ENCODE measurements at places on chromosomes 1 and 21.

DNA sequence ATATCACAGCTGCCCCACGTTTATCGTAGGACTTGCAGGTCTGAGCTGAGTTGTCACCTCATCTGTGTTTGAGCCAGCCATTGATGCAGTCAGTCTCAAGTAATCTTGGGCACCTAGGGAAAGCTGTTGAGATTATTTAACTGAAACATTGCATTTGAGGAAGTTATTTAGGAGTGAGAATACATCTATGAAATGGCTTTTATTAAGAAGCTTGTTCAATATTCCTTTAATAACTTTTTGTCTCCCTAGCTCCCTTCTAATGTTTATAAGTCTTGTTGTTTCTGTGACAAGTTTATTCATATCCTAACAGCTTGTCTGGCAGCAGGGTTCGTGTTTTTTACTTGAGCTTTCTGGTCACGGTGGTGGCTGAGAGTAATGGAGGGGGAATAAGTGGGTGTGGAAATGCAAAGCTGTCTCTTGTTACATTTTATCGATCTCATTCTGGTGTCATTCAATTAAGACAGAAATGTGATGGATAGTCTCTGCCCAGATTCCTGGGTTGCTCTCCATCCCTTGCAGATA, 555.9 kb downstream of the USP25 start:
- DNase-seq = no peak

GRCh38 chr1:34037109-34037508, 127.9 kb downstream of the CSMD2 start:
- DNase-seq = no peak

- no peak for DNase-seq
Observed at GRCh38 chr1:165353731-165354671, 2.5 kb downstream of the LMX1A start.

DNA sequence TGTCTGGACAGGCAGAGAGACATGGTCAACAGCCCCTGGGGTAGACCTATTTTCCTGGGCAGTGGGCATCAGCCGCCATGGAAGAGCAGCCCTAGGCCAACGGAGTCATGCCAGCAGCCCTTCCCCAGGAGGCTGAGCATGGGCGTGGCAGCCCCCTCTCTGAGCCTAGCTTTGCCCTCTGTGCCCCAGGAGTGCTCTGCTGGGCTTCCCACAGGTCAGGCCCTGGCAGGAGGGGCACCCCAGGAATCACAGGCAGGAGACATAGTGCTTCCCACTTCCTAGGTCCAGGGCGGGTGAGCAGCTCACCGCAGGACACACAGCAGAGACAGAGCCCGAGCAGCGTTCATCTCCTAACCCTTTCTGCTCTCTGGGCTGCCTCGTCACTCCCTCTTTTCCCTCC, 132.8 kb downstream of the GLIS1 start:
- no peak for DNase-seq

- no peak for DNase-seq
Observed at GRCh38 chr1:11982010-11982392, 1.8 kb downstream of the MFN2 start.

DNA sequence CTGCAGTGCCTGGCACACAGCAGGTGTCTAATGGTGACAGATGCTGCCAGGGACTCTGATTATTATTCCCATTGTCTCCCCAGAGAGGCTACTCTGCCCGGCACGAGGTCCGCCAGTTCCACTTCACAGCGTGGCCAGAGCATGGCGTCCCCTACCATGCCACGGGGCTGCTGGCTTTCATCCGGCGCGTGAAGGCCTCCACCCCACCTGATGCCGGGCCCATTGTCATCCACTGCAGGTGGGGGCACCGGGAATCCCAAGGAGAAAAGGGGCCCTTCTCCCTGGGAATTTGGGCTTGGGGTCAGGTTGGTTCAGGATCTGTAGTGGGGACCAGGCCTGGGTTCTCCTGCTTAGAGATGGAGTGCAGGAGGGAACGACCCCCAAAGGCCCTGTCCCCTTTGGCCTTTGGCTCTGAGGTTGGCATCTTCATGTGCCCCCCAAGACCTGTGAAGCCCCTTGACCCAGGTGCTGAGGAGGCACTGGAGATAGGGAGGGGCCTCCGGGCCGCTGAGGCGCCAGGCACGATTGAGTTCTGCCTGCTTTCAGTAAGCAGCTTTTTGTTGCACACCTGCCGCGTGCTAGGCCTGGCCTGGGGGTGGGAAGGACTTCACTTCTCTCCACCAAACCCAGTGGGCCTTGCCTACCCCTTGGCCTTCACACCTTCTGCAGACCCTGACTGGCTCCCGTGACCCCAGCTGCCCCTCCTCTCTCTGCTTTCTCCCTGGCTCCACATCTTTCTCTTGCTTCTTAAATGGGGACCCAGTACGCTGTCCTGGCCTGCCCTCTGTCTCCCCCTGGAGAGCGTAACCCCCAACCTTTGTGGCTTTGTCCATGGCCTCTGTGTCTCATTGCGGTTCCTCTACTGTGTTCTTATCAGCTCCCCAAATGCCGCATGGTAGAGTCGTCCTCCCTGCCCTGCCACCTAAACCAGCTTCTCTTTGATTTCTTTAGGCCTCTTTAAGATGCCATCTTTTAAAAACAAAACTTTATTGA, 76.4 kb downstream of the PTPRU start:
- DNase-seq = peak; percentile 16

GRCh38 chr1:10484521-10484920, 9.8 kb downstream of the PEX14 start:
- no peak for DNase-seq

GRCh38 chr1:233873666-233874065, 30.8 kb upstream of the SLC35F3 start:
- DNase-seq = no peak

- no peak for DNase-seq
Observed at GRCh38 chr1:35294809-35295208, 26.3 kb downstream of the ZMYM4 start.
